ENCODE measurements at places on chromosomes 1 and 21.

DNA sequence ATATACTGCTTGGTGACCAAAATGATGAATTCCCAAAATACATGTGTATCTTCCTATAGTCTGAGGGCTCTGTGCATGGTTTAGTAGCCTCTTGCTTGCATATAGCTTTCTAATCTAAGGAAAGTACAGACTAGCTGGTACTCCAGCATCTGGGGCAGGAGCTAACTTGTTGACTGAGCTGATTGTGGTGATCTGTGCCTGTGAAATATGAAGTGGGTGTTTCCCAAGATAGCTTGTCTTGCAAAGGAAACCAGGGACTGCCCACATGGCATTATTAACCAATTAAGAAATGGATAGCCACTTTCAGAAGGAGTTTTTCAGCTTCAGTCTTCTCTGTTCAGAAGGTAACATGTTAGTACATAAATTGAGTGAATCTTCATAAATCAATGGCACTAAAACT lies 219.8 kb downstream of the NEGR1 start:
- DNase-seq = no peak

GRCh38 chr1:4786055-4786454 lies 131.6 kb downstream of the AJAP1 start:
- no peak for DNase-seq

DNA sequence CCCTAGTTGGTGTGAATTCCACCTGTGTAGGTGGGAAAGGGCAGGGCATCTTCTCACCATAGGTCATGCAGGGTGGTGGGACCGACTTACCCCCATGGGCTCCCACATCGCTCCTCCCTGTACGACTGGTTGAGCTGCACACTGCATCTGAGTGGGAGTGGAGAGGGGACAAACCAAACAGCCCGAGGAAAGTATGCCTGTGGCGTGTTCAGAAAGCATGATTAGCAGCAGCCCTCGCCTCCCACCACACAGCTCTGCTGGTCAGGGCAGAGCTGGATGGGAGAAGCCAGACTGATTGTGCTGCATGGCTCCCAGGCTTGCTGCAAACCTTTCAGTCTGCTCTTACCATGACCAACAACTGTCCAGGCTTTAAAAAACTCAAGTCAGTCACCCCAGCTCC lies 24.4 kb downstream of the VANGL1 start:
- no peak for DNase-seq

DNA sequence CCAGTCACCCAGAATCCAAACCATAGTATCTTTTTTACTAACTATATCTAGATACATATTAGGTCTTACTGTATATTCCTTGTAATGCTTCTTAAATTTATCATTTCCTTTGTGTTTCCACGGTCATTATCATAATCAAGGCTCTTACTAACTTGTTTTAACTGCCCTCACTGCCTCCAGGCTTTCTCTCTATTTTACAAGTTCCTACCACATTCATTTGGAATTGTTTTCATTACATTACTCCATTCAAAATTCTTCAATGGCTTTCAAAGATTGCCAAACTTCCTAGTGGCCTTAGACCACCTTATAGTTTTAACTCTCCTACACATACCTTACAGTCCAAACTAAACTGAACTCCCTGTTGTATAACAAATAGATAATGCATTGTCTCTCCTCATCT lies 6.3 kb downstream of the HFM1 start:
- DNase-seq = no peak

DNA sequence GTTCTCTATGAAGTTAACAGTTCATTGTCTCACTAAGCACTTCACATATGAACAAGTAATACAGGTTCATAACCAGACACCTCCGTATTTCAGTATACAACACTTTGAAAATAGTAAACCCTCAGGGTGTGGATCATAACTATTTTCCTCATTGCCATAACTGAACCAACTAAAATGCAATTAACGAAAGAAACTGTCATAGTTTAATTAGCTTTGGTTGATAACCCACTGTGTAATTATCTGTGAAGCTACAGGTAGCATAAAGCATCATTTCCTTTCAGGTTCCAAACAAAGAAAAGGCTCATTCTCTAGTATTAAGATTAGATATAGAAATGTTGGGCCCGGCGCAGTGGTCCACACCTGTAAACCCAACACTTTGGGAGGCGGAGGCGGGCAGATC lies 58.5 kb downstream of the EIF4G3 start:
- no peak for DNase-seq

GRCh38 chr1:201488830-201489589 lies 17.9 kb downstream of the CSRP1 start:
- DNase-seq = peak; percentile 96

GRCh38 chr1:195439661-195440060 lies 1168.6 kb downstream of the KCNT2 start:
- DNase-seq = no peak

GRCh38 chr1:98331243-98331642 lies 330.3 kb upstream of the SNX7 start:
- peak; percentile 67 for DNase-seq

DNA sequence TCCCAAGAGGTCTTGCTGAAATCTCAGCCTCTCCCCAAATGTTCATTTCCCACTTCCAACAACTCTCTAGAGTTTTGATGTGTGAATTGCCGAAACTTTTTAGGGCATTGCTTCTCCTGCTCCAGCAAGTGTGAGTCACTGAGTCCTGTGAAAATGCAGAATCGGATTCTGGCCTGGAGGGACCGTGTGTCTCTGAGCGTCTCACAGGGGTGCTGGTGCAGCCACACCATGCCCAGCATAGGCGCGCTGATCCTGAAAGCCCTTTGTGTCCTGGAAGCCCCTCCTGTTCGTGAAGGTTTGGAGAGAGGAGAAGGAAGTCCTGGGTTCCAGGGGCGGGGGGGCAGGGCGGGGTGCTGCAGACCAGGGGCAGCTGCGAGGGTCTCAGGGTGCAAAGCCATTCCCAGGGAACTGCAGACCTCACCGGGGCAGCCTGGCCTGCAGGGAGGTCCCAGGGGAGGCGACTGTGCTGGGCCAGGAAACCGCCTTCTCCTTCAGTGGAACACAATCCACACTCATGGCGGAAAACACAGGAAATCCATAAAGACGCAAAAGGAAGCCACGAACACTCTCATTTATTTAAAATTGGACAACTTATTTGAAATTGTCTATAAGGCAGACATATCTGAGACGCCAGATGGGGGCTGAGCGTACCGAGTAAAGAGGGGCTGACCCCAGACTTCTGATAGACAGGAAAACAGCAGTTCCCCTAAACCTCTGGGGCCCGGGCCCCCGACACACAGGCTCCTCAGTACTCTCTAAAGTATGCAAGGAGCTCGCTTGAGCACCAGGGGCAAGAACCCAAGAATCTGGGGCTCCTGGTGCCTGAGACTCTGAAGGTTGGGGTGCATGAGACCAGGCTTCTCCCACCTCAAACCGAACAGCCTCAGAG lies 43.5 kb upstream of the ADARB1 start:
- peak; percentile 26 for DNase-seq

DNA sequence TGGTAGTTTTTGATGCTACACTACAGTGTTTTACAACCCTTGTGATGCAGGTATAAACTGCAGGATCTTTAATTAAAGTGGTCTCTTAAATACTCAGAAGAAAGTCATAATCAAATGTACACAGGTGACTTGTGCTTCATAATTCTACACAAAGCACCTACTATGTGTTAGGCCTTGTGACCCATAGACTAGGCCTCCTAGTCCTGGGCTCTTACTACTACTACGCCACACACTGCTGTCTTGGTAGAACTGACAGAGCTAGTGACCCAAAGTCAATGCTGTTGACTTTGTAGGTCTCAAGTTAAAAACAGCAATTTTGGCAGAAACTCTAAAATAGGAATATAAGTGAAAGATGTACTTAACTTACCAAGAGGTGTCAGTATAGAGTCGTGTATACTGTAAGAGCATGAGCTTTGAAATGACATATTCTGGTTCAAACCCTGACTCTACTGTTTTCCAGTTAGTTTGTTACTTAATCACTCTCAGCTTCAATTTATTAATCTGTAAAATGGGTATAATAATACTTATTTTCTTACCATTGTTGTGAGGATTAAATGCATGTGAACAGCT lies 48.6 kb upstream of the LMO4 start:
- DNase-seq = peak; percentile 22

Data from fibroblast of upper back skin (primary cell).